ENCODE measurements at places on chromosomes 6 and 20.
A peak's percentile ranks its signal among the peaks of the same experiment; 100 is the strongest.

DNA sequence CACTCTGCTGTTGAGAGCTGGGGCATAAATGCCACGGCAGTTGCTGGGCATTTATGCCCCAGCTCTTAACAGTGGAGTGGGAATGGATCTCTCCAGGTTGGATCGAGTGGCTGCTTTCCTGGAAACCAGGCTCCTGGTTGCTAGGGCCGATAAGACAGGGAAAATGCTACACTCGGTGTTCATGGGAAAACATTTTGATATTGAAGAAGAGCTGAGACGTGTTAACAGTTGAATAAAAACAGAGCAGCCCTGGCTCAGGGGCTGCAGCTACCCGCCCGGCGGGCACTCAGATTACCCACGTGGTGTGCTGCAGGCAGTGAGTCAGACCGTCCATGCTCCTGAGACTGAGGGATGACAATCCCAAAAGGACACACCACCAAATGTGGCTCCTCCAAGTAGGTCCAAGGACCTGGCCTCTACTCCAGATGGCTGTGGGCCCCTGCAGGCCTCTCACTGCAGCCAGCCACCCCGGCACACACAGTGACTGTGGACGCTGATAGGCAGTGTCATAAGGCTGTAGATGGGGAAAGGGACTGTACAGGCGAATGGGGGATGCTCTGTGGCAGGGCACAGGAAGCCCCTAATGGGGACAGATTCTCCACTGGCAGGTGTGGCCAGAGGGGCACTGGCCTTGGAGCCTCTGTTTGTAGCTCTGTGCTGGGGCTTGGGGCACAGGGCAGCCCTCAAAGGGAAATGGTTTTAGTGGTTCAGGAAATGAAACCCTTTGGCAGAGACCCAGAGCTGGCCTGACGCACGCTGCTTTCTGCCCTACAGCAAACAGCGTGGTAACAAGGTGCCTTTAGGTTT is 237.8 kb downstream of the LY86 start:
- peak; percentile 24 for DNase-seq

GRCh38 chr20:1804554-1804956 is 90.7 kb upstream of the SIRPA start:
- no peak for DNase-seq

DNA sequence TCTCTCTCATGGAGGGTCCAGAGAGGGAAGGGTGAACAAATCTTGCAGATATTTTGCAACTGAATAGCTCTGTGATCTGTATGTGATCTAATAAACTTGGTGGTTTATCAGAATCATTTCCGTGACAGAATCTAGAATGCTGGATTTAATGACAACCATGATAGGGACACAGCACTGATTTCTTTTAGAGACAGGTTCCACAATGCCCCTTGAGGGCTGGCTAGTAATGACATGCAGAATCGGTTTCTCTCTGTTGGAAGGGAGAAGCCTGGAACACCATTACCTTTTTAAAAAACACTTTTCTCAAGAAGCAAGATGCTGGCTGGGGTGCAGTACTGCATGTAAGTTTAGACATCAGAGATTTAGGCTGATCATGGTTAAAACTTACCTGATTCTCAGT is 313.4 kb downstream of the CDH26 start:
- DNase-seq: no peak

DNA sequence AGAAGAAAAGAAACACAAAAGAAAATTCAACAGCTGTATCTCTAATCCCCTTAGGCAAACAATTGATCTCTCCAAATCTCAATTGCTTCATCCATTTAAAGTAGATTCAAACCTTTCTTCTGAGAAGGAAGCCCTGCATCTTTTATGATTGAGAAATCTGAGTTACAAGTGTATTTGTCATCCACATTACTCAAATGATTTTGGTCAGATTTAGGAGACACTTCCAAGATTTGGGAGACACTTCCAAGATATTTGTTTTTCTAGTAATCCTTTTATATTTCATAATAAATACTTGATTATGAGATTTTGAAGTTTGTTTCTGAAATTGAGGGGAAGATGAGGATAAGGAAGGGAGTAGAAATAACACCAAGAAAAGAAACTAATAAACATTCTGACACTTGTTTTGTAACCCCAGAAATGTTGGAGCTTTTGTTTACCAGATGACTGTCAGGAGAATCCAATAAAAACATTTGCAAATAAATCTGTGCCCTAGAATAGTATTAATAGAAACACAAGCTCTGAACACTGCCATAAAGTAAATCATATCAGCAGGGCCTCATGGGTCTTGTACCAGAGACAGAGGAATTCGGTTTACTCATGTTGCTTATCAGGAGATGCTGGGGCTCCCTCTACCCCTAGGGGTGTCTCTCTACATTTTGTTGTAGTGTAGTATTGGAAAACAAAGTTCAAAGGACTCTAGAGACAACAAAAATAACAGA is 314.3 kb upstream of the NT5E start:
- DNase-seq: no peak

GRCh38 chr6:160238761-160239751 is 19.6 kb downstream of the SLC22A2 start:
- DNase-seq: no peak

GRCh38 chr20:36491901-36492617 is 49.3 kb upstream of the MYL9 start:
- no peak for DNase-seq

All from GM12864 (cell line).